ENCODE measurements at places on chromosomes 12 and 14.

DNA sequence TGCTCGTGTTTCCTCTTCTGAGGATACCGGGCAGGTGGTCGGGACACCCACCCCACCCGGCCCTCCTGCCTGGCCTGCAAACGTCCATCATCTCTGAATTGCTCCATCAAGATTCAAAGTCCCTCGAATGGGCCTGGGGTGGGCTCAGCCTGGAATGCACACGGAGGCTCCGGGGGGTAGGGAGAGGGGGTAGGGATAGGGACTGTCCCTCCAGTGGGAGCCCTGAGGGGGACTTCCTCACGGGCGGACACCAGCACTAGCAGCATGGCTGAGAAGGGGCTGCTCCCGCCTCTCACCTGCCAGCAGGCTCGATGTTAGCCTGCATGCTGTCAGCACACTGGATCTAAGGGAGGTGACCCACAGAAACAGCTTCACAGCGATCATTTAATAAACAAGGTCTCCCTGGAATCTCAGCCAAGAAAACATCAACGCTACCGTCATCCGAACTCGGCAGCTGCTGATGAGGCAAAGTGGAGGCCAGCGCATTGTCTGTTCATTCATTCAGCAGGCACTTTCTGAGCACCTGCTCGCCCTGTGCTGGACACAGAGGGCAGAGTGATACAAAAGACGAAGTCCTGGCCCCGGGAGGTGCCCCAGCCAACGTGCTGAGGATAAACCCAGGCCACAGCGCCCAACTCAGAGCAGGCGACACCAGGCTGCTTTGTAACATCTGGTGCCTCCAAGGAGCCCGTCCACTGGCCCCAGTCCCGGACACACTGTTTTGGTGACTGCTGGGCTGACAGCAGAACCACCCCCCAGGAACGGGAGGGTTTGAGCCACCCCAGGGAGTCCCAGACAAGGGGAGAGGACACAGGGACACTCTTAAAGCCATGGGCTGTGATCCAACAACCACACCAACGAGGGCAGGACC is 6.3 kb downstream of the TMEM179 start:
- DNase-seq, result no peak

- no peak for DNase-seq
Measured at GRCh38 chr14:28758253-28758884, 8.2 kb upstream of the FOXG1 start.

GRCh38 chr12:122327494-122328385 is 61.4 kb upstream of the VPS33A start:
- no peak for DNase-seq

GRCh38 chr12:81359736-81360135 is 281.9 kb downstream of the ACSS3 start:
- no peak for DNase-seq

DNA sequence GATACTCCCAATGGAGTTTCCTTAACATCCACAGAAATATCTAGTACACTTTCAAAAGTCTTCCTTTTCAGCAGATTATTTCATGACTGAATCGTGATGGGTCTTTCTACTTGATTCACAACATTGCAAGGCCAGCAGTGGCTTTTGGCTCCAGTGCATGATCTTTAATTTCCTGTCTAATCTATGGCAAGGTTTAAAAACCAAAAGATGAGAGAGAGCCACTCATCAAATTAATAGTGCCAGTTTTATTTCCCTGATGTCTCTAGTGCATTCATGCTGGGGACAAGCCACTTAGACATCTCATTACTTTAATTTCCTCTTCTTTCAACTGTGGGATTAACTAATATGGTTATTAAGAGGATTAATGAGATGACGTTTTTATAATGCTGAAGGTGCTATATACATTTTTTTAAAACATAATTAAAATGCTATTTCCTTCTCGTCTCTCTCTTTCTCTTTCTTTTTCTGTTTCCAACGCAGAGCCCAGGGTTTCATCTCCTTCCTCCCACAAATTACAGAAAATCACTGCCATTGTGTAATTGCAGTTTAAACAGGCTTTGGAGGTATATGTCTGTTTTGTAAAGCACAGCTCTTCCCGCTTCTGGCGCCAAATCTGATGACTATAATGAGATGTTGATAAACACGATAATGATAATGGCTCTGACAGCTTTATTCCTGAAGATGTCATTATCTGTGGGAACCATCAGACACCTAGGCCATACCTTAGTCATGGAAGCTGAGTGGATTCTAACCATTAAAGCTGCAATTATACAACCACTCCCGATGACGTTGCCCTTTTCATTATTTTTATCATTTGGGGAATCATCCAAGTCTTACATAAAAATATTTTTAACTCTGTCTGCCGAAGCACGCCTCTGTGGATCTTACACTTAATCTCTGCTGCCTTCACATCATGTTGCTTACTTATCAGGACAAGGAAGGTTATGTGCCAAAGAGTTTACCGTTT is 103.1 kb upstream of the PPM1H start:
- DNase-seq, result no peak

DNA sequence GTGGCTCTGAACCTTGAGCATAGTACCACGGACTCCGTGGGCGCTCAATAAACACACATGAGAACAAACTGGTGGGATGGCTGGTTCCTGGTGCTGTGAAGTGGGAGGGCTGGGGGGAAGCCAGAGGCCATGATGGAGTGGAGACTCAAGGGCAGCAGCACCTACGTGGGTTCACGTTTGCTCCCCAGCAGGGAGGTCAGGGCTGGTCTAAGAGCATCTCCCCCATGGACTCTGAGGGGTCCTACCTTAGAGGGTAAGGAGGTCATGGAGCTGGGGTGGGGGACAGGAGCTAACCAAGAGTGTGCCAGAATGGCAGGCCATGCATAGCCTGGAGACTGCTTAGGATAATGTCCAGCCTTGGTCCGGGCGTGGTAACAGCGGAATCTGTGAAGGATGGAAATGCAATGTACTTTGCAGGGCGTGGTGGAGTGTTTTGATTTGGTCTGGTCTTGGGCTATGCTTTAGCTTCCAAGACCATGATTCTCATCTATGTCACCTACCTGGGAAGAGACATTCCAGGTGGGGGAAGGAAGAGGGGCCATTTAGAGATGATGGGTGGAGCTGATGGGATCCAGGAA is 103.0 kb downstream of the PRMT8 start:
- no peak for DNase-seq

DNA sequence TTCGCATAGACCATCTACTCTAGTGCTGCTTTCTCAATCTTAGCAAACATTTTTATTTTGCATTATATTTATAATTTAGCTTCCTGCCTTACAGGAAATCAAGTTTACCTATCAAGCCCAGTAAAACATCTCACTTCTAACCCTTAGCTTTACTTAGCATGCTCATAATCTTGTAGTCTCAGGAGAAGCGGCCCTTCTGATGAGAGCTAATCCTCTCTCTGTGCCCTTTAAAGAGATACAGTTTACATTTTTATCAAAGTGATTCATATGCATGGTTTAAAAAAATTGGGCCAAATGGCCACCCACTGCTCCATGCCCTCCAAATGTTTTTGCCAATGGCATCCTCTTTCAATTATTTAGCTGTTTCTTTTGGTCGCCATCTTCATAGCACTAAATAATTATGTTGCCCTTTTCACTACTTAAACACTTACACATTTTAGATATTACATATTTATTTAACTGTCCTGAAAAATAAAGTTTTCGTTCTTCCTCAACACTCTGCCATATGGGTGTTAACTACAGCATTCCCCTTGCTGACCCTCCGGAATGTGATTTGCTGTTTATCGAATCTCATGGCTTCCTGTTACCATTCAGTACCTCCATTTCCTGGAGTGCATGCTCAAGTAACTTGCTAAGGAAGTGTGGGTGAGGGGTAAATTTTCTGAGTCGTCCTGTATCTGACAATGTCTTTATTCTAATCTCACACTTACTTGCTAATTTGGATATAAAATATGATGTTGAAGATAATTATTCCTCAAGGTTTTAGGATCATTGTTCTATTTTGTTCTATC is 29.3 kb downstream of the YLPM1 start:
- no peak for DNase-seq

DNA sequence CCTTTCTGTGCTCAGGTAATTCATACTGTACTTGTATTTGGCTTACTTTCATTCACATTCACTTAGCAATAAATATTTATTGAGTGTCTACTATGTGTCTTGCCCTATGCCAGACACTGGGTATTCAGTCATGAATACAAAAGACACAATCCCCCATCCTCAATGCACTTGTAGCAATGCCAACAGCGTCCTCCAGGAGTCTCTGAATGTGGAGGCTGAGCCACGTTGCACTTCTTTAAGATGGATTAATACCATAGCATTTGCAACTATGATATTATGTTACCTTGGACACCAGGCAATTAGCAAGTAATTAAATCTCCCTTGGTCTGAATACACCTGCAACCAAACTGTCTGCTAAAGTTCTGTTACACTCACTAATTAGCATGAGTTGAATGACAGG is 58.8 kb downstream of the OTX2 start:
- no peak for DNase-seq

GRCh38 chr12:56086096-56086495 is 6.1 kb downstream of the ERBB3 start:
- DNase-seq, result no peak

- DNase-seq, result peak; percentile 52
Measured at GRCh38 chr12:52600941-52601481, at the start of gene KRT72. KRT72 (minus strand) TSS chr12:52601463; CDS start chr12:52601452, 11 bp downstream.

- peak; percentile 64 for DNase-seq
Measured at GRCh38 chr14:59870277-59871165, at the start of gene RTN1. RTN1 (minus strand) TSS chr14:59870776; CDS start chr14:59870630, 146 bp downstream.

- DNase-seq, result no peak
Measured at GRCh38 chr12:49877066-49877465, 26.6 kb downstream of the FAIM2 start.

- no peak for DNase-seq
Measured at GRCh38 chr12:60197589-60197988, 601.8 kb downstream of the SLC16A7 start.

GRCh38 chr14:68473794-68474193 is 319.1 kb downstream of the ZFP36L1 start:
- DNase-seq, result no peak

DNA sequence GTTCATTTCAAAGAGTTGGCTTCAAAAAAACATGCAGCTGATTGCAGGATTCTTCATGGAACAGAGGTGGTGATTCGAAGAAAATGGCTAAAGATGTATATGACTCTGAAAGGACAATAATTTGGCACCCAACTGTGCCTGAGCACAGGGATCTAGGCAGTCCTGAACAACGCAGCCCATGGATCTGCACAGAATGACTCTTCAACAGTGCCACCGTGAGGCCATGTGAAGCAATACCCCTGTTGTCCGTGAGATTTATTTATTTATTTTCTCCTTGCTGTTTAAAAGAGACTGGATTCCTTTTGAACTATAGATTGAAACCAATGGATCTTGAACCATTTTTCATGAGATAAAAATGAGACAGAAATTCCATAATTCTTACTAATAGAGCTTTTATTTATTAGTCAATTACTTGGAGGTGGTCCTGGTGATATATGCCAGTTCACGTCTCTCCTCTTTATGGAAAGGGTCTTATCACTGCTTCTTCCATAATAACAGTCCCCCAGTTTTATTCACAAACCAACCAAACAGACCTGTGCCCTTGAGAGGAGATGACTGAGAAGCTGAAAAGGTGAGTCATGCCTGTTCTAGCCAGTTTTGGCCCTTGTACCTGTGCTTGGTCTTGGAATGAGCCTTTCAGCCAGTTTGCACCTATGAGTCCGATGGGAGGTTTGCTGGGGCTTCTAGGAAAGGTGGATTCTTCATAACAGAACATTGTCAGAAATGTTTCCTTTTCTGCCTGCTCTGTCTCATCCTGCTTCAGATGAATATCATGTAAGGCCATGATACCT is 1598.3 kb downstream of the AACS start:
- no peak for DNase-seq

- DNase-seq, result no peak
Measured at GRCh38 chr12:59808317-59808910, 212.6 kb downstream of the SLC16A7 start.

GRCh38 chr14:53896726-53897125 is 59.9 kb downstream of the BMP4 start:
- DNase-seq, result no peak

- DNase-seq, result no peak
Measured at GRCh38 chr14:59330455-59330854, 134.7 kb downstream of the GPR135 start.

- no peak for DNase-seq
Measured at GRCh38 chr14:88078525-88078924, 73.6 kb downstream of the GPR65 start.

DNA sequence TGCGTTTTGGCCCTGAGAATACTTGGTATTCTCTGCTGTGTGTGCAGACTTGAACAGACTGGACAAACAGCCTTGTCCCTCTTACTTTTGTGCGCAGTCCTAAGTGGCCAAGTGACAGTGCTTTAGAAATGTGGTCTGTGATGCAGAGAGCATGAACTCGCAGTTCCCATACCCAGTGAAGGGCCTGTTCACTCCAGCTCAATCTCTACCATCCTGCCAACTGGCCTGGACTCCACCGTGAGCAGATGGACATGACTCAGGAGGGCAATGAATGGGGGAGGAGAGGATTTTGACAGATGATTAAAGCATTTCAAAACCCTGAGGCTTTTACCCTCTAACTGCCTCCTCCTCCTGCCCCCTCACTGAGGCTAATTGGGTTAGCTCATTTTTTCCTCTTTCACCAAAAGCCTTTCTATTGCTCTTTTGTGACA is 62.5 kb upstream of the PYGL start:
- DNase-seq, result no peak

DNA sequence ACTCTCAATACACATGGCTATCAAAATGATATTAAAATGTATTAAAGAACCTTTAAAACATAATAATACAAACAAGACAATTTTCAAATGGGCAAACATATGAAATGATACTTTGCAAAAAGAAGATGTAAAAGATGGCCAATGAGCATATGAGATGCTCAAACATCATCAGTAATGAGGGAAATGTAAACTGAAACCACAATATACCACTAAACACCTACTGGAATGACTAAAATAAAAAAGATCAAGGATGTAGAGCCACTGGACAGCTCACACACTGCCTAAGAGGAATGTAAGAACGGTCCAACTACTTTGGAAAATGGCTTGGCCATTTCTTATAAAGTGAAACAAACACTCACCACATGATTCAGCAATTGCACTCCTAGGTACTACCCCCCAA is 97.2 kb upstream of the BBS10 start:
- no peak for DNase-seq

- no peak for DNase-seq
Measured at GRCh38 chr14:96802963-96803362, 5.8 kb downstream of the VRK1 start.

DNA sequence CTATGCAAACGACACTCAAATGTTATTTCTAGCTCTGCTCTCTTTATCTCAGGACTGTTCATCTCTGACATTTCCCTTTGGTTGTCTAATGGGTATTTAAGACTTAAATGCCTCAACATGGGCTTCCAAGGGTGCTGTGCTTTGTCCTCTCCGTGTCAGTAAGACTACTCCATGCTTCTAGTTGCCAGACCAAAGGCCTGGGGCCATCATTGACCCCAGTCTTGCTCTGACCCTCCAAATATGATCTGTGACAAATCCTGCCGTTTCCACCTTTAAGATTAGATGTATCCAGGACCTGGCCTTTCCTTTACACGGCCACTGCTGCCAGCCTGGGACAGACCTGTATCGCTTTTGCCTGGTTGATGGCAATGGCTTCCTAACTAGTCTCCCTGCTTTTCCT is 126.3 kb upstream of the DYRK2 start:
- DNase-seq, result no peak

- no peak for DNase-seq
Measured at GRCh38 chr14:23060536-23061260, 3.4 kb upstream of the CDH24 start.
